Activated gamma-delta T cell treated with anti-CD3 and anti-CD28 coated beads, Interleukin-2, amount 50 U/mL, for 16 hours (primary cell): ENCODE measurements at places on chromosomes 3 and 15.

DNA sequence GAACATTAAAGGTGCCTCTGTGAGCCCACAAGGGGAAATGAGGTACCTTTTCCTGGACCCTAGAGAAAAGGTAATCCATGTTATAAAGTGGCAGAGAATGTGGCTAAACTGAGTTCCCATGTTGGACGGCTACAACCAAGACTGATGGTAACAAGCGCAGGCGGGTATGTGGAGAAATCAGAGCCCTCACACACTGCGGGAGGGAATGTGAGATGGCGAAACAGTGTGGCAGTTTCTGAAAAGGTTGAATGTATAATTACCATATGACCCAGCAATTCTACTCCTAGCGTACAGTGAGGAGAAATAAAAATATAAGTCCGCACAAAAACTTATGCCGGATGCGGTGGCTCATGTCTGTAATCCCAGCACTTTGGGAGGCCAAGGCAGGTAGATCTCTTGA, 24.1 kb upstream of the SHISA5 start:
- DNase-seq = no peak

DNA sequence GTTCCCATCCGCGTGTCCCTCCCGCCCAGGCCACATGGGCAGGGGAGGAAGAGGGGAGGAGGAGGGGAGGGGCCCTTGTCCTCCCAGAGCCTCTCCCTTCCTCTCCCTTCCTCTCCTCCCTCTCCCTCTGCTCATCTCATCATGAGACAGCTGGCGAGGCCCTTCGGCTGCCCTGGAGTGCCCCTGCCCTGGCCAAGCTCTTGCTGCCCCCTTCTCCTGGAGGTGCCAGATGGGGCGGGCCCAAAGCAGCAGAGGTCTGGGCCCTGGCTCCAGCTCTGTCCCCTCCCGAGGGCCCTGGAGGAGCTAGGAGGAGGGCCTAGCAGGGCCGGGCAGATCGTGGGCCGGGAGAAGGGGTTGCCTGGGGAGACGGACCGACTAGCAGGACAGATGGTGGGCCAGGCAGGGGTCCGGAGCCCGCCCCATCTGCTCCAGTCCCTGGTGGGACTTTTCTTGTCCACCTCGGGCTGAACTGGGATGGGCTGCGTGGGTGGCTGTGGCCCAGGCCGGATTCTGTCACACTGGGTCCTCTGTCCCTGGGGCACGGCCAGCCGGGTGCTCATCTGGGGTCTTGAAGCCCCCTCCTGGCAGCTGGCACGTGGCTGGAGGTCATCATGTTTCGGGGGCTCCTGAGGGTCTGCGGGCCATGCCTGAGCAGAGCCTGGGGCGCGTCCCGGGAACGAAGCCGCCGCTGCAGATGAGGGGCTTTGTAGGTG, 183.4 kb downstream of the GOLGA6L6 start:
- DNase-seq = no peak

GRCh38 chr3:140216249-140216648, 281.3 kb downstream of the CLSTN2 start:
- no peak for DNase-seq

DNA sequence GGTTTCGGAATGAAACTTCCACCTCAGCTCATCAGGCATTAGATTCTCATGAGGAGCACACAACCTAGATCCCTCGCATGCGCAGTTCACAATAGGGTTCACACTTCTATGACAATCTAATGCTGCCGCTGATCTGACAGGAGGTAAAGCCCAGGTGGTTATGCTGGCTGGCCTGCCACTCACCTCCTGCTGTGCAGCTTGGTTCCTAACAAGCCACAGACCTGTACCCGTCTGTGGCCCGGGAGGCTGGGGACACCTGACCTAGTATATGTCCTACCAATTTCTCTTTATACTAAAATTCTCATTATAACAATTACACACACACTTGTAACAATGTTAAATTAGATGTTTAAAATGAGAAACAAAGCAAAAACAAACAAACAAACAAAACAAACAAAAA, 172.2 kb downstream of the SLC9A9 start:
- DNase-seq = no peak

DNA sequence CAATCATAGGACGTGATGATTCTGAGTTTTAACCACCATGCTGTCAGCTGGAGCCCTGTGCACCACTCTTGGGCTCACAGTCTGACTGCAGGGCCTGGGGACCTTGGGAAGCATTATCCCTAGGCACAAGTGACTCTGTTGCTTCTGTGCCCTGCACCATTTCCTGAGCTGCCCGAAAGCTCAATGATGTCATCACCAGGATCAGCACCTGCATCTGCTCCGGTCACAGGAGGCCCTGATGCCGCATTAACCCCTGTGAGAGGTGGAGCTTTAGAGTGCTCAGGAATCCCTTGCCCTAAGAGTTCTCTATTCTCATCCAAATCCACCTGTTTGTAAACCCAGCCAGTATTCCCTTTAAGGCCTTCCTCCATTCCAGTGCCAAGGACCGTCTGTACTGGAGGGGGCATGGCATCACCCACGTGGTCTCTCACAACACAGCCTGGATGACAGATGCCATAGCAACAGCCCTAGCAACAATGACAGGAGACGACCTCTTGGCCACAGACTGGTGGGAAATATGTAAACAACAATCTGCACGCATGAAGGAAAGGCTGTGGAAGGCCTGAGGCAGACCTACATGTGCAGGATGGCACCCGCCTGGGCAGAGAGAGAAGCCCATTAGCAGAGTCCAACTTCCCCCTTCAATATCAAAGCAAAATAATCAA, 37.9 kb downstream of the NTRK3 start:
- DNase-seq = no peak

- no peak for DNase-seq
Observed at GRCh38 chr3:75906555-75907112, 121.3 kb upstream of the ZNF717 start.

- no peak for DNase-seq
Observed at GRCh38 chr15:68997930-68998777, 16.3 kb upstream of the NOX5 start.

DNA sequence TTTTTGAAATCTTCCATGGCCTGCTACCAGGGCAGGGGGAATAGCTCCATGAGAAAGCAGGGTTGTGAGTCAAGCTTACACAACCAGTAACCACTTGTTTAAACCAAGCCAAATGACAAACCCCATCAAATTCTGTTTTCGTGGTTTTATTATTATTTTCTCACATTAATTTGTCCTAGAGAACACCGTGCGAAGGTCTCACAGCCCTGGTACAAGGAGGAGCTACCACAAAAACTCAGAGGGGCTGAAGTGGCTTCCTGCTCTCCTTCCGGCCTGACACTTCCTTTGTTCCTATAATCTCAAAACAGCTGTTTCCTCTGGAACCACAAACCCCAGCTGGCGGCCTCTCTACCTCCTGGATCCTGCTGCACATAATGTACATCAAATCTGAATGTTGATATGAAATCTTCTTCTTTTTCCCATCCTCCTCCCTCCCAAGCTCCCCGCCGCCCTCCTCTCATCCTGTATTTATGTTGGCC, 375.9 kb downstream of the MCTP2 start:
- no peak for DNase-seq

DNA sequence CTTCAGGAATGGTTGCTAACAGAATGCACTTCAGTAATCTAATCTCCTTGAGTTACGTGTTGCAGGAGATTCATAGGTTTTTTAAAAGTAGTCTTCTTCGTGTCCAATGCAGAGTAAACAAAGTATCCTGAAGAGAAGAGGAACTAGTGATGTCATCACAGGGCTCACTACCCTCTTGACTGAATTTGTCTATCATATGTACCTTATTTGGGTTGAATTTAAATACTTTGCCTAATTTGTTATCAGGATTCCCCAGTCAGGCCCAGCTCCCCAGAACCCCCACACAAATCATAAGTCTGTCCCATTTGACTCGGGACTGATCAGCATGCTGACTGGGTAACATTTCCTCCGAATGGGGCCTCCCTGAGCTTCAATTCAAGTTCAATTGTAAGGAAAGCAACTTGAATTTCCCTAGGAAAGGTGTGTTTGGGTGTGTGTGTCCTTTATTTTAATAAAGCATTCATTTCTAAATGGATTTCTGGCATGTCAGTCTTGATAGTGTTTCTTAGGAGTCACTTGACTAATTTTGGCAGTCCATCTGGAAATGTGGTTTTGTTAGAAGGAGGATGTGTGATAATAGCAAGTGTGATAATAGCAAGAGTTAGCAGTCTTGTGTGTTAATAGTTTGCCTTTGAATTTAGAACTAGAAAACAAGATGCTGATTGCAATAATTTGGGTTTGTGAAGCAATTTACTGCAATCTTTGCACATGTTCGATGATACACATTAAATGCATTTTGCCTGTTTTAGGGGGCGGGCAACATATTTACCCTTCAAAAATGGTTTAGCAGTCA, 21.9 kb downstream of the OXNAD1 start:
- DNase-seq = no peak

DNA sequence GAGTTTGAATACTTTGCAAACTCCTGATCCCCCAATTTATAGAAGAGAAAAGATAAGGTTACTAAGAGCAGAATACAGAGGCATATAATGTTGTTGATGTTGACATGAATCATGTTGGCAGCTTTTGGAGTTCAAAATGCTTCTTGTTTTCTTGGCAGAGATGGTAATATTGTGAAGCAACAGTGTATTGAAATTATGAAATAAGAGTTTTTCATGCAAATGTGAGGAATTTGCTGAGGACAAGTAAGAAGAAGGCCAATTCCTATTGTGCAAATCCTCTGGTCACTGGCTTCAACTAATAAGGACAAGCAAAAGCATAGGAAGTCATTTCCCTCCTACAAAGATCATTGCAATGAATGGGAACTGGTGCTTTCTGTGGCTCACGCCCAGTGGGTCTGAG, 126.9 kb upstream of the CHL1 start:
- no peak for DNase-seq

DNA sequence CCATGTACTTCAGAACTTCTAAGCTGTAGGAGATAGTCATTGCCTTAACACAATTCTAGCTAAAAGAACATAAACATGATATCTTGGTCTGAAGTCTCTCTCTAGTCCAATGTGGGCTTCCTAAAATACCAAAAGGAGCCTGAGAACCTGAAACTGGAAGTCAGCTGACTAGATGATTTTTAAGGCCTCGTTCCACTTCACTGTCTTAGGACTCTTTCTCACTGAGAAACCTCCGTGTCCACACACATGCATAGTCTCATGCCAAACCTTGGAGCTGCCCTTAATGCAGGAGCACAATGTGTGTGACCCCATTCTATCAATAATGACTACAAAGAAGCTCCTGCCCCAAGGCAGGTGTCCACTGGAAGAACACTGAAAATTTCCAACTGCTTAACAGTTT, 87.7 kb downstream of the ETFA start:
- DNase-seq = no peak

GRCh38 chr3:118736107-118736506, 298.5 kb downstream of the IGSF11 start:
- DNase-seq = no peak

- DNase-seq = no peak
Observed at GRCh38 chr3:37096288-37096687, 78.1 kb downstream of the LRRFIP2 start.

DNA sequence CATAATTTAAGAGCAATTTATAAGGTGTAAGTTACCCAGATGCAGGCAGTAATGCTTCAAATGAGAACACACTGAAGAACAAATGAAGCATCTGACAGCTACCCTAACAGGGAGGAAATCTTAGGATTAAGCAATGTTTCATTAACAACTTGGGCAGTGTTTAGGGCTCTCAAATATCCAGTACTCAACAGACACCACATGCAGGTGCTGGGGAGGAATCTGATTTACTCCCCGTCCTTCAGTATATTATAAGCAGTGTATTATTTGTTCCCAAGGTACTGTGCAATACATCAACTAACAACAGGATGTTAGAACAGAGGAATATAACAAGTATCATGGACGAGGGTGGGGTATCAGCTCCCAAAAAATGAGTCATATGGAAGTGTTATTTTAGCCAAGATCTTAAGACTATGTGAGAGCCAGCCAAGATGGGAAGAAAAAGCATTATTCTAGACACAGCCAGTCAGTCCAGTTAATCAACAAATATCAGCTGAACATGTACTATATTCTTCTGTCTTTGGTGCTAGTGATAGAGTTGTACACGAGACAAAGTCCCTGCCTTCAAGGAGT, 20.4 kb downstream of the BTBD1 start:
- DNase-seq = no peak

DNA sequence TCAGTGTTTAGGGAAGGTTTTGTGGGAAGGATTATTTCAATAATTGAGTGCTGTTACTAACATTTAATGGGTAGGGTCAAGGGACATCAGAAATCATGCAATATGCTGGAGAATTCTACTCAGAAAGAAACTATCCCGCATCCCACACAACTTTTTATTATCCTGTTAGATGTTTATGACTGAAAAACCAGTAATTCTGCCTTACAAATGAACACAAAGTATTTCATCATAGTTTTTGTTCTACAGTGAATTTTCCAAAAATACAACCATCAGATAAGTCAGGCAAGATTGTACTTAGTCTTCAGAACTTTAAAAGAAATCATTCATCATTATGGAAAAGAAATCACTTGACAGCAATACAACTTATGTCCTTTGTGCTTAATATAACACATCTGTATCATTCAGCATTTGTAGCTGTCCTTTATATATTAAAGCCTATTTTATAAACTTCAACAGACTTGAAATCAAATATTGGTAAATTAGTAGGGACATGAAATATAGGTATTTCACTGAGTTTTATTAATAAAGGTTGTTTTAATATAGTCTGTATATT, 61.9 kb downstream of the TRPM7 start:
- no peak for DNase-seq

- no peak for DNase-seq
Observed at GRCh38 chr15:92606126-92606835, 49.3 kb downstream of the FAM174B start.

DNA sequence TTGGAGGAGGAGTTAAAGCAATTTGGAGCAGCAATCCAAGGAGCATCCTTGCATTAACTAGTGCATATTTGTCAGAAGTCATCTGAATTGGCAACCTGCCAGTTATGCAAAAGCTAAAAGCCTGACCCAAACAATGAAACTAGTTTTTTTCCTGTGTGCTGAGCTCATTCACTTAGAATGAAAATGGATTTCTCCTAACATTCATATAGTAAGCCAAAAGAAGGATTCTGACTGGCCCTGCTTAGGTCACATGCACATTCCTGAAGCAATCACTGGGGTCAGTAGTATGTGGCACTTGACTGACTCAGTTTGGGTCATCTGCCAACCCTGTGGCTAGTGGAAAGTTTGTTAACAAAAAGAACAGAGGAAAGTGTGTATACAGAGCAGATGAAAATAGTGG, 30.5 kb downstream of the OXSM start:
- no peak for DNase-seq

- DNase-seq = no peak
Observed at GRCh38 chr3:81295906-81296577, 465.4 kb downstream of the GBE1 start.

- no peak for DNase-seq
Observed at GRCh38 chr15:29133791-29134190, 135.8 kb downstream of the NSMCE3 start.

- DNase-seq = no peak
Observed at GRCh38 chr15:33031324-33031821, 163.1 kb downstream of the FMN1 start.

- no peak for DNase-seq
Observed at GRCh38 chr3:86923071-86923491, 67.9 kb downstream of the VGLL3 start.

DNA sequence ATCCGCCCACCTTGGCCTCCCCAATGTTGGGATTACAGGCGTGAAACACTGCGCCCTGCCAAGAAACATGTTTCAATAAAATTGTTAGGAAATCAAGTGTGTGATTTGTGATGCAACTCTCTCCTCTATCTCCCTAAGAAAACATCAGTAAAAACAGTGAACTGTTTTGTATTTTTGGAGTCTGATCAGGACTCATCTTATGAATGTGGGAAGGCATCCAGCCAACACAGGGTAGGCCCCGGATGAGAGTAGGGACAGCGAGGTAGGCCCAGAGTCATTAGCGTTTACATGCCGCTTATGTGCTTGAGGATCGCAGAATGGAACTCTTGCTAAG, 884 bp upstream of the GLYCTK start:
- no peak for DNase-seq
